Activated naive CD8-positive, alpha-beta T cell treated with anti-CD3 and anti-CD28 coated beads for 36 hours (primary cell): ENCODE measurements at places on chromosomes 6 and 20. TPM values are rescaled to one million over a fixed set of nuclear protein-coding genes. Genes with fewer than 3 reads are reported as not detected.

Gene SCRT2
- total RNA-seq: not detected

Gene SLC17A3
- total RNA-seq: not detected

Gene SLC25A27
- total RNA-seq: 1.5 TPM

Gene ULBP3
- 0.68 TPM for total RNA-seq

Gene VPS52
- 43.4 TPM for total RNA-seq

Gene GGTLC1
- not detected for total RNA-seq

Gene MED23
- total RNA-seq: 20.8 TPM

Gene ENPP3
- 0.45 TPM for total RNA-seq

Gene ARMC12
- total RNA-seq: 1.8 TPM

Gene TINAG
- not detected for total RNA-seq

Gene HLA-DMA
- 15.8 TPM for total RNA-seq

Gene FOXQ1
- total RNA-seq: not detected

Gene KHDC1L
- total RNA-seq: not detected

Gene MUC21
- total RNA-seq: not detected

Gene CLVS2
- total RNA-seq: not detected

Gene TSHZ2
- 0.74 TPM for total RNA-seq

Gene CCN6
- 0.30 TPM for total RNA-seq

Gene DEFB118
- total RNA-seq: not detected

Gene RAB22A
- total RNA-seq: 12.8 TPM

Gene PRND
- total RNA-seq: not detected

Gene AURKA
- total RNA-seq: 85.1 TPM

Gene PRKN
- total RNA-seq: 0.26 TPM

Gene NT5E
- total RNA-seq: 8.4 TPM

Gene BCAS1
- 0.10 TPM for total RNA-seq

Gene SPDEF
- total RNA-seq: not detected

Gene RNF182
- not detected for total RNA-seq

Gene ISM1
- 3.4 TPM for total RNA-seq

Gene LY6G6C
- not detected for total RNA-seq

Gene SLC9A8
- total RNA-seq: 10.9 TPM

Gene SPATA25
- 1.0 TPM for total RNA-seq

Gene DYNLT2
- 2.0 TPM for total RNA-seq

Gene METTL24
- total RNA-seq: 0.27 TPM

Gene RAD21L1
- total RNA-seq: not detected

Gene MMP24
- total RNA-seq: not detected

Gene SULF2
- total RNA-seq: 0.88 TPM

Gene PHACTR3
- total RNA-seq: not detected

Gene HLA-A
- total RNA-seq: 1,111 TPM

Gene HUS1B
- total RNA-seq: 1.0 TPM

Gene HTR1E
- total RNA-seq: not detected

Gene KIF6
- 0.62 TPM for total RNA-seq

Gene RSPO4
- not detected for total RNA-seq

Gene CTCFL
- not detected for total RNA-seq

Gene NCOA3
- total RNA-seq: 66.4 TPM

Gene SHLD1
- 6.9 TPM for total RNA-seq

Gene ZC2HC1B
- not detected for total RNA-seq

Gene HLA-DQB2
- not detected for total RNA-seq

Gene NOL4L
- 15.9 TPM for total RNA-seq
